Type B pancreatic cell (in vitro differentiated cells): ENCODE measurements at places on chromosomes 5 and 9.
A peak's percentile ranks its signal among the peaks of the same experiment; 100 is the strongest.

- H3K4me1 ChIP-seq: peaks cover 26% of the 10 kb centered on the region
- no peaks in the 10 kb centered on the region for H3K27me3 ChIP-seq
Measured at GRCh38 chr5:153513156-153513555, 22.7 kb downstream of the GRIA1 start.

GRCh38 chr5:166906991-166907713 lies 1384.3 kb upstream of the WWC1 start:
- H3K4me3 ChIP-seq: no peak overlapping the region
- no peak overlapping the region for H3K27ac ChIP-seq
- no peaks in the 10 kb centered on the region for H3K36me3 ChIP-seq
- no peaks in the 10 kb centered on the region for H3K4me1 ChIP-seq

- no peaks in the 10 kb centered on the region for H3K36me3 ChIP-seq
- H3K4me1 ChIP-seq: peaks cover 5% of the 10 kb centered on the region
- H3K27ac ChIP-seq: no peak overlapping the region
- no peak for DNase-seq
- peak overlapping the region; percentile 93 for H3K4me3 ChIP-seq
Measured at GRCh38 chr9:130681769-130682420, 11.7 kb upstream of the EXOSC2 start.

GRCh38 chr5:135342551-135342875 lies 56.5 kb downstream of the MACROH2A1 start:
- DNase-seq: no peak
- peaks cover 26% of the 10 kb centered on the region for H3K36me3 ChIP-seq
- H3K27ac ChIP-seq: peak overlapping the region; percentile 26
- H3K4me3 ChIP-seq: no peak overlapping the region
- H3K27me3 ChIP-seq: no peaks in the 10 kb centered on the region

DNA sequence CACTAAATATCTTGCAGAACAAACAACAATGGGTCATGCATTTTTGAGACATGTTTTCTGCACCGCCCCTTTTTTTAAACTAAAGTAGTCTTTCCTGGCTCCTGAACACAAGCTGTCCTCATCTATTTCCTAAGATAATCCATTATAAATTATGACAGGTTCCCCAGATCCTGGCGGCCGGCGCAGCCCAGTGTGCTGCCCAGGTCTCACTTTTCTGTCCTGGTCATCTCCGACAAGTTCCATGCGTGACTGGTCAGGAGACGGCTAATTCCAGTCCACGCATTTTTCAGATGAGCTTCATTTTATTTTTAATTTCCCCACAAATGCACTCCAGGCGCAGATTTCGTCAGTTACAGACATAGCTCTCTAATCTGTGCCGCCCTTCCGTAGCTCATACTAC lies 92.9 kb upstream of the EGFLAM start:
- no peak overlapping the region for H3K27ac ChIP-seq
- no peak overlapping the region for H3K4me3 ChIP-seq
- H3K4me1 ChIP-seq: no peaks in the 10 kb centered on the region

GRCh38 chr5:167814828-167815227 lies 476.6 kb upstream of the WWC1 start:
- H3K27me3 ChIP-seq: no peaks in the 10 kb centered on the region
- H3K27ac ChIP-seq: no peak overlapping the region
- no peak for DNase-seq
- peaks cover 51% of the 10 kb centered on the region for H3K4me1 ChIP-seq
- H3K4me3 ChIP-seq: no peak overlapping the region

GRCh38 chr9:87894998-87895625 lies 12.4 kb downstream of the SPATA31E1 start:
- no peak for DNase-seq
- no peak overlapping the region for H3K27ac ChIP-seq
- H3K4me3 ChIP-seq: no peak overlapping the region
- peaks cover 6% of the 10 kb centered on the region for H3K27me3 ChIP-seq
- H3K4me1 ChIP-seq: no peaks in the 10 kb centered on the region

DNA sequence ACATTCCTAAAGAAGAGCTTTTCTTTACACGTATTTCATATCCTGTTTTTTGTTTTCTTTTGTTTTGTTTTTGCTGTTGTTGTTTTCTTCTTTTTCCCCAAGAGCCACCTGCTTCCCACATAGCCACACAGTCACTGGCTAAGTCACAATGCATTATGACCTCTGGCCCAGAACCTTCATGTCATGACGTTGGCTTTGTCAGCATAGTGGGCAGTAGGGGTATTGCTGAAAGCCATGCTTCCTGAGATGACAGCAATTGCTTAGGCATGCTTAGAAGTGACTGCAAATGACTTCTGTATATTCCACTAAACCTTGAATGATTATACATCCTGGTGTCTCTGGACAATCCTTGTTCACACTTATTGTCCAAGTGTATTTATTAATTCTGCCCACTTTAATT lies 375.8 kb downstream of the TAF11L14 start:
- H3K4me3 ChIP-seq: no peak overlapping the region
- DNase-seq: no peak
- H3K27me3 ChIP-seq: peaks cover 1% of the 10 kb centered on the region
- no peaks in the 10 kb centered on the region for H3K4me1 ChIP-seq

GRCh38 chr9:76216161-76216649 lies 178.0 kb downstream of the RFK start:
- peaks cover 4% of the 10 kb centered on the region for H3K36me3 ChIP-seq
- peaks cover 36% of the 10 kb centered on the region for H3K4me1 ChIP-seq
- no peak for DNase-seq
- H3K27ac ChIP-seq: peak overlapping the region; percentile 22
- no peaks in the 10 kb centered on the region for H3K27me3 ChIP-seq
